ENCODE measurements at places on chromosomes 4 and X.

DNA sequence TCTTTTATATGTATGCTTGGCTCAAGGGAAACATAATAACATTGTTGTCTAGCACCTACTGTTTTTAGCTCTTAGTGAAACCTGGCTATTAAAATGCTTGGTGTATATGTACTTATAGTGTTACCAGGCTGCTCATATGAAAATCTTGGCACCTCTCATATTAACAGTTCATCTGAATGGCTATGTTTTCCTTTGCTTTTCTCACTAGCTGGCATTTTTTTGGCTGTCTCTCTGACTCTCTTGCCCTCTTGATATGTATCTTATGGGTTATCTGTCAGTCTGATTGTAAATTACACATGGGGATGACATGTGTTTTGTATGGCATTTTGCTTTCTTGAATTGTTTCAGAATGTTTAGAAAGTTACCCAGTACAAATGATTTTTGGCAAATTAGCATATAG lies 158.0 kb downstream of the ARHGAP24 start:
- DNase-seq: no peak

DNA sequence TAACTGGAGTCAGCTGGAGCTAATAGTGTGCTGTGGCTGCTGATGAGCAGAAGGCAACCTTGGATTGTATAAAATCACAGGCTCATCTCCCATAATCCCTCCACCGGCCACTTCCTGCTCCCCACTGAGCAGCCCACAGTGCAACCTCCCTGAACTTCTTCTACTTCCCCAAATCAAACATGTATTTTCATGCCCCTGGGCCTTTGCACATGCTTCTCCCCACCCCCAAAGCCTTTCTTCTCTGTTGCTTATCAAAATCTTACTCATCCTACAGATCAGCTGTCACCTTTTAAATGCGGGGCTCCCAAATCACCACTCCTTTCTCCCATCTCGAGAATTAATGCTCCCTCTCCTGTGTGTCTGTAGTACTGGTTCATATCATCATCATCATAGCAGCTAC lies 35.8 kb downstream of the RHOH start:
- no peak for DNase-seq

GRCh38 chrX:123210252-123210651 lies 26.2 kb downstream of the GRIA3 start:
- no peak for DNase-seq

GRCh38 chrX:14386981-14387380 lies 142.4 kb upstream of the GLRA2 start:
- no peak for DNase-seq

DNA sequence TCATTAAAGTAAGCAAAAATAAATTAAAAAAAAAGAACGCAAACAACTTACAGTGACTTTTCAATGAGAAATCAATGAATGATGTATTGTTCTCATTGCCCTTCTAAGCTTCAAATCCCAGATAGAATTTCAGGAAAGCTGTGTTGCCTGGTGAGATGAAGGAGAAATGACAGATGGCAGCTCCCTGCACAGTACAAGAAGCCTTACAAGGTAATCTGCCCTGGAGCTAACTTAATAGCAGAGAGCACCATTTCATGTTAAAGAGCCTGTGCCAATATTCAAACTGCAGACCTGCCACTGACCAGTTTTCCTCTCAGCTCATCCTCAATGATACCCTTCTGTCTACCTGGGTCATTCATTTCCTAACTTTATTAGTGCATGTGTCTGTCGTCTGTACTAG lies 54.0 kb downstream of the GC start:
- no peak for DNase-seq

GRCh38 chr4:165355900-165356300 lies 22.9 kb upstream of the CPE start:
- no peak for DNase-seq

- peak; percentile 68 for DNase-seq
Observed at GRCh38 chr4:146175541-146176453, at the start of gene LSM6. LSM6 (plus strand) TSS chr4:146175718; CDS start chr4:146182922, 7,204 bp downstream.

DNA sequence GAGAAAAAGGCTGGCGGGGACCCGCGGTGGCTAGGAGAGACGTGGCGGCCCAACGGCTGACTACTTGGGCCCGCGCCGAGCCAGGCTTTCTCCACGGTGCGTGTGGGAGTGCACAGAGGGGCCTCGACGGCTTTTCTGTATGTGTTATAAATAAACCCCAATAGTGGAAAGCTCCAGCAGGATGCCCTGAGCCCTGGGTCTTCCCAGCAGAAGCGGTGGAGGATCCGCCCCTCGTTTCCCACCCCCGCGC lies 268 bp upstream of the PRRG1 start:
- no peak for DNase-seq

GRCh38 chr4:177809791-177810190 lies 367.6 kb upstream of the AGA start:
- no peak for DNase-seq

DNA sequence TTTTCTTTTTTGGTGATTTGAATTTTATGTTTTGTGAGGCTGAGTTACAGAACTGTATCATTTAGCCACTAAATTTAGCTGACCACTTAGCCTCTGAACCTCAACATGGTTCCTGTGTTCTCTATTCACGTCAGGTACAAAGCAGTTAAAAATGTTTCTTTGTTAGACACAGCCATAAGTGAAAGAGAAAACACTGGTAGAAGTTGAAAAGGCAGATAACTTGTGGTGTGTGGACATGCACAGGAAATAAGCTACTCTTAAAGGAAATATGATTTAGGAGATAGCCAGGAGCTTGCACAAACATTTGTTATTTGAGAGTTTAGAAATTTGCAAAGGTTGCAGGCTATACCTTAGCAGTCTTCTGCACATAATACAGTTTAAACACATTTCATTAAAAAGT lies 171.0 kb upstream of the RPS6KA3 start:
- DNase-seq: no peak

- no peak for DNase-seq
Observed at GRCh38 chrX:123736333-123736921, 3.6 kb upstream of the THOC2 start.

DNA sequence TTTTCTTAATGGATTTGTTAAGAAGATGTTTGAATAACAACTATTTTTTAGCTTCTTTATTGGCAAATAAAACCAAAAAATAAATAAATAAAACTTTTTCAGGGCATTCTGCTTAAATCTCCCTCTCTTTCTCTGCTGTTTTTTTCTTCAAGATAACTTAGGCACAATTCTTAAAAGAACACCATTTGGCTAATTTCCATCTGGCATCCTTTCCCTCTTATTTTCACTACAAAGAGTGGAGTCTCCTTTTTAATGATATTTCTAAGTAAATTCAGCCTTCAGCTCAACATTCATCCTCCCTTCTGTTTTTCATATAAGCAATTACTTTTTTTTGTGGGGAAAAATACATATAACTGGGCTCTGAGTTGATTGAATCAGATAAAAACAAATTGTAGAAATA lies 88.1 kb downstream of the PCDH7 start:
- DNase-seq: peak; percentile 13

GRCh38 chr4:138595731-138596460 lies 353.7 kb upstream of the SLC7A11 start:
- DNase-seq: peak; percentile 93

Measured in forelimb muscle (tissue), 1 donor.